Stimulated activated naive CD4-positive, alpha-beta T cell treated with Interleukin-2 at 50 U/mL for 16 hours (primary cell): ENCODE measurements at places on chromosomes 4 and X.

- DNase-seq = no peak
Observed at GRCh38 chr4:138658518-138658917, 357.1 kb upstream of the NOCT start.

GRCh38 chr4:175536852-175537453 lies 275.1 kb downstream of the GPM6A start:
- no peak for DNase-seq

- DNase-seq = no peak
Observed at GRCh38 chr4:128277856-128278255, 9.8 kb downstream of the PGRMC2 start.

- no peak for DNase-seq
Observed at GRCh38 chrX:6053141-6053540, 175.5 kb downstream of the NLGN4X start.

DNA sequence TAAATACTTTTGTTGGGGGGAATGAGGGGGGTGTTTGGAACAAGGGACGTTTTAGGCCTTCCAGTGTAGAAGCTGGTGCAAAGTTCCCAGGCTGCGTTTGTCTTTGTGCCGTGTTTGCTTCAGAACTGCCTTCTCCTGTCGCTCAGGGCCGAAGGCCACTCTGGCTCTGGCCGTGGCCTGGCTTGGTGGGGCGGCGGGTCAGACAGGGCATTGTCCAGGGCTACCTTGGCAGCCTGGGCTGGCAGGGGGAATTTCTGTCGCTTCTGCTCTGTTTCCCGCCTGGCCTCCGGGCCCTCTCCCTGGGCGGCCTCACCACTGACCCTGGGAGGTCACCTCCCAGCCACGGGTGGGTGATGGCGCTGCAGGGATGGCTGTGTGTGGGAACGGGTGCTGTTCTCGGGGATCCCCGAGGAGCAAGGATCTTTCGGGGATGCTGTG lies 140.0 kb downstream of the COL4A6 start:
- no peak for DNase-seq
